ENCODE measurements at places on chromosomes 2 and 18.
A peak's percentile ranks its signal among the peaks of the same experiment; 100 is the strongest.

DNA sequence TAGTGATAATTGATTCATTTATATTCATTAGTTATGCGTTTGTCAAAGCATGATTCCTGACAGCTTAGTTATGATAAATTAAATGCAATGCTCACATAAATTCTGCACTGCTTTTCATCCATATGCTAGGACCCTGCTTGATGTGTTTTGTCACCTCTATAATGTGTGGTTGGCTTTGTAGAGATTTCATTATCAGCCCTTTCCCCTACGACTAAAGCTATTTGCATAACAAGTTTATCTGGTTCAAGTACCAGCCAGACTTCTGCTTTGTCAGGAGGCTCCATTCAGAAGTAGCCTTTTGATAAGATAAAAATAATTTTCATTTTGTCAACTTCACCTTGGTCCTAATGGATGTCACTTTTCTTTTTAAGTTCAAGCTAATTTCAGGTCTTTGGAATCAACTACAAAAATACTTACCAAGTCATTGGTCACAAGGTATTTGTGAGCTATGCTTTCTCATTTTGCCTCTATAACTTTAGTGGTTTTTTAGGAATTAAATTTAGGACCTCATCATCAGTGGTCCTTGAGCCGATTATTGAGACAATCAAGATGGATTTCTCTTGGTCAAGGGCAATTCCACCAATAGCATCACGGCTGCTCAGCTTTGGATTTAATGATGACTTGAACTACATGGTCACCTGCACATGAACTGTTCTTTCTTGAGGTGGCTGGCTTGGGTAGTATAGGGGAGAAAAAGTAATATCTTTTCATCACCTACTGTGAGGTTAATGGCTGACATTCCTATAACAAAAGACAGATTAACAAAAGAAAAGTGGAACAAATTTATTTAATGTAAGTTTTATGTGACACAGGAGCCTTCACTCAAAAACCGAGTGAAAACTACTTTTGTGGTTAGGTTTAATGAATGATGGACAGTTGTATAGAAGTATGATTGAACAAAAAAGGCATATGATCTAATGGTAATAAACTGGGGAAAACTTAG lies 162.1 kb downstream of the MYO3B start:
- no peak for DNase-seq

- DNase-seq, result no peak
Observed at GRCh38 chr2:15944325-15945017, 4.1 kb downstream of the MYCN start.

DNA sequence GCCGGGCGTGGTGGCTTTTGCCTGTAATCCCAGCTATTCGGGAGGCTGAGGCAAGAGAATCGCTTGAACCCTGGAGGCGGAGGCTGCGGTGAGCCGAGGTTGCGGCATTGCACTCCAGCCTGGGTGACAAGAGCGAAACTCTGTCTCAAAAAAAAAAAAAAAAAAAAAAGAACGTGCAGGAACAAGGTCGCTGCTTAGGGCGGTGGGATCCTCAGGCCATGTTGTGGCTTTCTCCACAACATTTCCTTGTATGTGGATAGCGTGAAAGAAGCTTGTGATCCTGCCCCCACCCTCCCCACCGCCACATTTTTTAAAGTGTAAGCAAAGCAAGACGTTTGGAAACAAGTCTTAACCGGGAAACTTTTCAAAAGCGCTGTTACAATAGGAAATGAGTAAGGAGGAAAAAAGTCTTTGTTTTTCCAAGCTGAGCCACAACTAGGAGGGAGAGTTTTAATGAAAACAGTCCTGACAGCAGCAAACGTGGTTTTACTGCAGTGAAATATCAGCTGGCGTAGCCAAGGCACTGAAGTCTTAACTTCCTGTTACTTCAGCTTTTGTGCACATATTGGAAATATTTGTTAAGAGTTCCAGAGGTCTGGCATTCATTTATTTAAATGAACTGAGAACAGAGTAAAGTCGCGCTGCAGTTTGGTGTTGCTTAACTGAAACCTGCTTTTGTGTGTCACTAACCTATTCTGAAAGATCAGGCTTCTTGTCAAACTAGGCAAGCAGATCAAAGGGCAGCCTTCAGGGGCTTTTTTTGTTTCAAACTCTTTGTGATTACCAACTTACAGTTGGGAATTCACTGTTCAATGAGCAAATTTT lies 3.8 kb downstream of the TGIF1 start:
- DNase-seq, result peak; percentile 80

- DNase-seq, result no peak
Observed at GRCh38 chr2:159758686-159759085, 39.3 kb downstream of the CD302 start.

- no peak for DNase-seq
Observed at GRCh38 chr2:64467096-64467843, 13.3 kb downstream of the LGALSL start.

DNA sequence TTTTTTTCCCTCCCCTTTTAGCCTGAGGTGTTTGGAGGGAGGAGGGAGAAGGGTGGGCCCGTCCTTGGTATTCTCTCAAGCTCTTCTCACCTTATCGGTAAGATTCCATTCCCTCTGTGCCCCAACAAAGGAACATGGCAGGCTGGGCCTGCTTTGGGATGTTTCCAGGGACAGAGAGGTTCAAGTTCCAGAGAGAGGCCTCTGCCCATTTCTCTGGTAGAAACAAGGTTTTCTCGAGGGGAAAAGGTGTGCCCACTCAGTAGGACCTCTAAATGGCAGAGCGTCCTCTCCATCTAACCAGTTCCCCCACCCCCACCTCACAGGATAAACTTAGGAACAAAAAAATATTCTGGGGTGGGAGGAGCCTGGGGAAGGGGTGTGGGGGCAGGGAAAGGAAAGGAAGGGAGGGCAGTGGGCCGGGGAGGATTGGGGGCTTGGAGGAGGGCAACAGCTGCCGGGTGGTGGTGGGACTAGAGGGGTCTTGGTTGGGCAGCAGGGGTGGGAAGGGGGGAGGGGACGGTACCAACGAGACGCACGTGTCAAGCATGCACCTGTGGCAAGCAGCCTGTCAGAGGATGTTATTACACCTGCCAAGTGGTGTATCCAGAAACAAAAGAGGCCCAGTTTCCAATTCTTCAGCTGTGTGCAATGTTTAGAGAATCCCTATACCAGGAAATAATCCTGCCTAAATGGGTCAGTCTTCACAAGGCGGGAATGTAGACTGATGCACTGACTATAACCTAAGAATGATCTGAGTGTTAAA lies 2.1 kb downstream of the PCBP1 start:
- no peak for DNase-seq

GRCh38 chr18:63016270-63016669 lies 300.9 kb downstream of the PHLPP1 start:
- DNase-seq, result peak; percentile 69

DNA sequence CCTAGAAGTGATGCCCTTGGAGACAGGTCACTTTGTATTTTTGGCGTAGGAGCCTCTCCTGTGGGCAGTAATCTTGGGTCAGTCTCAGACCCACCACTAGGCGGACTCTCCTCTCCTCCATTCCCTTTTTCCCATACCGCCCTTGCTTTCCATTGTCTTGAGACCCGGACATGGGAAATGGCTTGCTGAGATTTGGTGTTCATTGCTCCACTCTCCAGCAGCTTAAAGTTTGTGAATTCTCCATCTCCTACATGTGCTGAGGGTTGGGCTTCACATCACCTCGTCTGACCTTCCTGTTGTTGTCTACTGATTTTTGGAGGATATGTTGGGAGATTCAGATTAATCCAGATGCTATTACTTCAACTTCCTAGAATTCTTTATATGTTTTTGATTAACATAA lies 159.2 kb upstream of the RAB12 start:
- DNase-seq, result no peak

DNA sequence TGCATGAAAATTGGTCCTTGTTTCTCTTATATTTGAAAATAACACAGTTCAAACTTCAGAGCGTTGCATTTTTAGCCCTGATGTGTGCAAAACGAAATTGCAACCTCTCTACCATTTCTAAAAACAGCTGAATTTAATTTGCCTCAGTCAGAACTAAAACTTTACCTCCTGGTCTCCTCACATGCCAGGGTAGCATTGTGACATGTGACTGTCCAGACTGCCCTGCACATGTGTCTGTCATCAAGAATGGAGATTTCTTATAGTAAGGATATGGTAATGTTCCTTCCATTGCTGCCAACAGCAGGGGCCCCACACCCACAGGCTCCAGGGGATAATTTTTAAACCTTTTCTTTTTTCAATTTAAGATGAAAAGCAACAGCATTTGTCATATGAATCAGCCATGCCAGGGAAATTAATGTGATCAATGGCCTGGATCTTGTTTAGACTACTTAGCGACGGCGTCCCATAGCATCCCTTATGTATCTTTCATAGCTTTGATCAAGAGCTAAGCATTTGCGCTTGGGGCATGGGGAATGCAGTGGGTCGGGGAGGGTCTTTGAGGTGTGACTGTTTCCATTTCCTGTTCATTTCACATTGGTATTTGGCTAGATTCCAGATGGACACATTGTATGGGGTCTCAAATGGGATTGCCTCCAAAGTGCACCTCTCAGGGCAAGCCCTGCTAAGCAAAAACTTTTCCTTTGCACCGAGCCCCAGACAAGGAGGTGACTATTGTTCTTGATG lies 92.4 kb upstream of the RASGRP3 start:
- DNase-seq, result no peak

DNA sequence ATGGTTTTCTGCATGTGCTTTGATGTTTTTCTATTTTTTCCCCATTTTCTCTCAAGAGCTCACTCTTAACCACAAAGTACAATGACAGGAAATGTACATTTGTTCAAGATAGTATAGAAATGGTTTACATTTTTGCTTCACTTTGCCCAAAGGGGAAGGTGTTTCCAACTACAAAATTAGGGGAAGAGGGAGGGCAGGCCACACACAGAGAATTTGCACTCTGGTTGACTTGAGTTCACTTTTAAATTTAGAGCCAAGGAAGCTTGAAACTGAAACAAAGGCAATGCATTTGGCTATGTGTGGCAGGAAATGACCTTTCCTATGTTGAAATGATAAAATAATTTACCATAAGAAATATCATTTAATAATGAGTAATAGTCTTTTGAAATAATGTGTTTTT lies 19.1 kb upstream of the VIT start:
- no peak for DNase-seq

DNA sequence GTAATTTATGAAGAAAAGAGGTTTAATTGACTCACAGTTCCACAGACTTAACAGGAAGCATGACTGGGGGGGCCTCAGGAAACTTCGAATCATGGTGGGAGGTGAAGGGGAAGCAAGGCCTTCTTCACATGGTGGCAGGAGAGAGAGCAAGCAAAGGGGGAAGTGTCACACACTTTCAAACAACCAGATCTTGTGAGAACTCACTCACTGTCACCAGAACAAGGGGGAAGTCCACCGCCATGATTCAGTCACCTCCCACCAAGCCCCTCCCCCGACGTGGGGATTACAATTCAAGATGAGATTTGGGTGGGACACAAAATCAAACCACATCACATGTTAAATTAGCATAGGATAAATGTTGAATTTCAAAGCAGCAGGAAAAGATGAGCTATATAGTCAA lies 56.2 kb downstream of the STRADB start:
- DNase-seq, result no peak

DNA sequence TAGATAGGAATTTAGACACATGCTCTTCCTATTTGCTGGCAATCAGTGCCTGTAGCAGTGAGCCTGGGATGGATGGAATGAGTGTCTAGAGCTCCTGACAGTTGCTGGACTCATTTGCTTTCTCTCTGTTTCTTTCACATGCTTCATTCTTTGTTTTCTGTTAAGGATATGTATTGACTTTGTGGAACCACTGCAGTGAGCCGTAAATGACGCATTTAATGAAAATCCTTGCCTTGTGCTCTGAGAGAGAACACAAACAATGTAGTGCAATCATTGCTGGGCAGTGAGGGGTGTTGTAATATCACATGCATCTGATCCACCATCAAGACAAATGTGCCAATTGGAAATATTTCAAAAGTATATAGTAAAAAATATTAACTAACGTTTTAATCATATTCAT lies 25.2 kb upstream of the CDH20 start:
- DNase-seq, result no peak

GRCh38 chr18:66601649-66602048 lies 2.2 kb downstream of the CDH19 start:
- no peak for DNase-seq
